ENCODE measurements at places on chromosomes 12 and 14. TPM values are rescaled to one million over a fixed set of nuclear protein-coding genes. Genes with fewer than 3 reads are reported as not detected.

The ADAMTS20 gene
- total RNA-seq: not detected

The MYH6 gene
- total RNA-seq: not detected

The TTC9 gene
- under 0.01 TPM for total RNA-seq

The GRIP1 gene
- not detected for total RNA-seq

The SRRM4 gene
- total RNA-seq: not detected

The KRT77 gene
- not detected for total RNA-seq
